NCI-H146 (cell line): ENCODE measurements at places on chromosomes 16 and 17.
A peak's percentile ranks its signal among the peaks of the same experiment; 100 is the strongest.

DNA sequence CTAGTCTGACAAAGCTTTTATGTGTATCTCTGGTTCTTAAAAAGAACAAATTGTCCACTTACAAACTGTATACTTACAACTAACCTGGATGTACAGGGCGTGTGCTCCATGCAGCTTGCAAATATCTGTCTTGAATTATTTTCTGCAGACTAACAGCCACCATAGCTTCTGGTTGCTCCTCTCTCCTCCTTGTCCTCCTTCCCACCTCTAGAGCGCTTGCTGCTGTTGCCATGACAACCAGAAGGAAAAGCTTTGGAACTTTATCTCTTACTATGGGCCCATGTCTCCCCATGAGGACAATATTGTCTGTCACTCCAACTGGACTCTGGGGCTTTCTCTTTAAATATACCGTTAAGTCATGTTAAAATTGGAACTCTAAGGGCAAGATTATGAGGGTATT lies 71.5 kb upstream of the DHX40 start:
- no peak for DNase-seq

DNA sequence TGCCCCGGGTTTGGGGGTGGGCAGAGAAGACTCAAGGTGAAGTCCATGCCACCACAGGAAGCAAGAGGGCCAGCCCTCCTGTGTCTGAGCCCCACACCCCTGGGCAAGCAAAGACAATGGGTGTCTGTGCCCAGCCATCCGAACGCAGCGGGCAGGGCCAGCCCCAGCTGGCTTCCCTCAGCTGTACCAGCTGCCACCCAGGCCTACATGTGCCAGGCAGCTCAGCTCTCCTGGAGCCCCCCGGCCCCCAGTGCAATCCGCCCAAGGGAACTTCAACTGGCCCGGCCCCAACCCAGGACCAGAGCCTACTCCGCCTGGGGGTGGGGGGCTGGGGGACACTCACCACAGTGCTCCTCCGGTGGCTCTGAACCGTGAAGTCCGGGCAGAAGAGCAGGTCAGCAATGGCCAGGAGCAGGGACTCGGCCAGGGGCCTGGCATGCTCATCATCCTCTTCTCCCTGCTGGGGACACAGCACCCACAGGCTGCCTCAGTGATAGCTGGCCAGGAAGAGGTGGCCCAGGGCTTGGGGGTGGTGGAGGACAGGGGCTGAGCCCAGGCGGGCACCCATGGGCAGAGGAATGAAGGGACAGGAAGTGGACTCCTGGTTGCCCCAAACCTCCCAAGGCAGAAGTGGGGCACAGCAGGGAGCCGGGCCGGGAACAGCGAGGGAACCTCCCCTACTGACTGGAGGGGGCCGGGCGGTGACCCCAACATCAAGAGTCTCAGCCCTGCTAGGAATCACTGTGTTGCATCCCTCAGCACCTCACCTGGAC lies 9.8 kb downstream of the HID1 start:
- no peak for DNase-seq

DNA sequence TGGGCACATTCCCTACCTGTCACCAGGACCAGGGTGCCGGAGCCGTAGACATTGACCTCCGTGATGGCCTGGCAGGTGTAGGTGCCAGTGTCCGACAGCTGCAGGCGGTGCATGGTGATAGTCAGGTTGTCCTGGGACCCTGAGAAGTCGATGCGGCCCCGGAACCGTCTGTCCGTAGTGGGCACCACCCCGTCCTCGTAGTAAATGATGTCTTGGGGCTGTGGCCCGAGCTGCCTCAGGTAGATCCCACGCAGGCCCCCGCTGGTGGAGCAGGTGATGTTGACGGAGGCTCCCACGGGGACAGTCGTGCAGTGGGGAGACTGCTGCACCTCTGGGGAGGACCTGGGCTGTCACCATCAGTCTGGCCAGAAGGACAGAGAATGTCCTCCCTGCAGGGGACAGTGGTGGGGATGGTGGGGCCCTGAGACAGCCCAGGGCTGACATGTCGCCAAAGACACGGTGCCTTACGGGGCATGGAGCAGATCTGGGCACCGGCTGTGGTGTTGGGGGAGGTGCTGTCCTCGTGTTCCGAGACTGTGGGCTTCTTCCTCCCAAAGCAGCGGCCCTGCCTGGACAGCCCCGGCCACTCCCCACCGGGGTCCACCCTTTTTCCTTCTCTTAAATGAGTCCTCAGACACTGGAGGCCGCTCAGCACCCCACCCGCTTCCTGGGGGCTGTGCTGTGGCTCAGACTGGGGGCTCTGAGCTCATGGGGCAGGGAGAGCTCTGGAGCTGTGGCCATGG lies 586 bp downstream of the CD7 start:
- DNase-seq: no peak

DNA sequence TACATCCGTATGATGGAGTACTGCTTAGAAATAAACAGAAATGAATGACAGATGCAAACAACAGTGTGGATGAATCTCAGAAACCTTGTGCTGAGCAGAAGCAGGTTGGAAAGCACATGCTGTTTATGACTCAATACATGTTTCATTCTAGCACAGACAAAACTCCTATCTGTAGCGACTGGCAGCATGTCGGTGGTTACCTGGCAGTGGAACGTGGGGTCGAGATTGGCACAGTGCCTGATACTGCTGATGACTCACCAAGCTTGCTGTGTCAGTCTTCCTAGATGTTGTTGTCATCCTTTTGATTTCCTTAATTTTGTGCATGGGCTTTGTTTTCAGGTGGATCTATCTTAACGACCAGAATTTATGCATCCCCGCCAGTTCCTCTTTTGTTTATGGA lies 62.1 kb downstream of the GAN start:
- no peak for DNase-seq

GRCh38 chr16:64724339-64724738 lies 397.5 kb downstream of the CDH11 start:
- DNase-seq: no peak

GRCh38 chr16:30112197-30113030 lies 923 bp downstream of the GDPD3 start:
- DNase-seq: peak; percentile 29

- peak; percentile 91 for DNase-seq
Observed at GRCh38 chr17:61927208-61928100, at the start of gene INTS2. Gene INTS2 (minus strand): TSS chr17:61927982. CDS start chr17:61926644, 1,338 bp downstream.
